H1 (cell line): ENCODE measurements at places on chromosomes 4 and X.

GRCh38 chr4:181682367-181683047 lies 560.7 kb upstream of the TENM3 start:
- no peaks in the 10 kb centered on the region for H3K27me3 ChIP-seq
- no peaks in the 10 kb centered on the region for H3K4me1 ChIP-seq
- no peak for DNase-seq
- no peak overlapping the region for H3K4me3 ChIP-seq
- no peak overlapping the region for H3K27ac ChIP-seq

DNA sequence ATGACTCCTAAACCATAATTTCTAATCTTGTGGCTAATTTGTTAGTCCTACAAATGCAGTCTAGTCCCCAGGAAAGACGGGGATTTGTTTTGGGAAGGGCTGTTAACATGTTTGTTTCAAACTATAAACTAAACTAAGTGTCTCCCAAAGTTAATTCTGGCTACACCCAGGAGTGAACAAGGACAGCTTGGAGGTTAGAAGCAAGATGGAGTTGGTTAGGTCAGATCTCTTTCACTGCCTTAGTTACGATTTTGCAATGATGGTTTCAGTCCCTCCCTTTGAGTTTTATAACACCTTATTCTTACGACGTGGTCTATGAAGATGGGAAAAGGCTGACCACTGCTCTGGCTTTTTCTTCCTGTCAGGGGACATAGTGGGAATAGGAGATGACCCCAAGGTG lies 27.0 kb upstream of the IL2 start:
- H3K4me1 ChIP-seq = no peaks in the 10 kb centered on the region
- no peaks in the 10 kb centered on the region for H3K27me3 ChIP-seq
- no peaks in the 10 kb centered on the region for H3K36me3 ChIP-seq
- no peak for DNase-seq
- no peak overlapping the region for H3K4me3 ChIP-seq

DNA sequence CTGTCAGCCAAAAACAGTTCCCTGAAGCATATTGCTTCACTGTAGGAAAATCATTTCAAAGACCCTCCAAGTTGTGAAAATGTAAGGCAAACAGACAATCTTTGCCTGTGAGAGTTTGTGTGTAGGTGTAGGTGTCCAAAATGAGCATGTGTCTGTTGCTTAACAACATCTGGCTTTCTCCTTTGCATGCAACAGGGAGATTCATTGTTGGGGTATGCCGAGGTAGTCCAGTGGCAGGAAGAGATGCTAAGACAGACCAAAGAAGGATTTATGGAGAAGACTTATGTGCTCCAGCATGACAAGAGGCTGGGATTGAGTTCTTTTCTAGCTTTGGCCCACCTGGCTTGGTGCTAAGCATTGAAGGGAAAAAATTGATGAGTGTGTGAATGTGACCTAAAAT lies 29.8 kb upstream of the SMAD1 start:
- no peaks in the 10 kb centered on the region for H3K4me1 ChIP-seq
- no peaks in the 10 kb centered on the region for H3K36me3 ChIP-seq
- no peak for DNase-seq
- no peak overlapping the region for H3K4me3 ChIP-seq
- no peaks in the 10 kb centered on the region for H3K27me3 ChIP-seq
- H3K27ac ChIP-seq = no peak overlapping the region

DNA sequence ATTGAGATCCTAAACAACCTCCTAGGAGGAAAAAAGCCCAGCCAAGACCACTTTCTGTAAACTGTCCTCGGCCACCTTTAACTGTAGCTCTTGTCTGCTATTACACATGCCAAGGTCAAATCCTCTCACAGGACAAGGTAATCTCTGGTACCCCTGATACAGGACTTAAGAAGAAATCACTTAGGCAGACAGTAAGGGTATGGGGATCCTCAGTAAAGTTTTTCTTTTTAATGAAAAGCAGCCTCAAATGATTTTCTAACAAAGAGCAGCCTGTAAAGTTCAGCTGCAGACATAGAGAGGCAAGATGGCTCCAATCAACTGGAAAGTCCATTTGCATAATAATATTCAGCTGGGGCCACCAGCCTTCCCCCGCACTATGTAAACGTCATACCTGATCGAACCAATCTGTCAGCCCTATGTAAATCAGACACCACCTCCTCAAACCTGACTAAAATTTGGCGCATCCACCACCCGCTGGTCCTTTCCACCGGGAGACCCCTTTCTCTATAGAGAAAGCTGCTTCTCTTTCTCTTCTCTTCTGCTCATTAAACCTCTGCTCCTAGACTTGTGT lies 14.6 kb upstream of the MPP1 start:
- no peaks in the 10 kb centered on the region for H3K36me3 ChIP-seq
- peak overlapping the region; percentile 6; the same call in 1 of the 2 replicates for H3K27ac ChIP-seq
- no peak for DNase-seq
- no peaks in the 10 kb centered on the region for H3K27me3 ChIP-seq
- H3K4me1 ChIP-seq = 0 out of 2 replicates have a peak, but pooled peaks cover 3% of the 10 kb centered on the region

DNA sequence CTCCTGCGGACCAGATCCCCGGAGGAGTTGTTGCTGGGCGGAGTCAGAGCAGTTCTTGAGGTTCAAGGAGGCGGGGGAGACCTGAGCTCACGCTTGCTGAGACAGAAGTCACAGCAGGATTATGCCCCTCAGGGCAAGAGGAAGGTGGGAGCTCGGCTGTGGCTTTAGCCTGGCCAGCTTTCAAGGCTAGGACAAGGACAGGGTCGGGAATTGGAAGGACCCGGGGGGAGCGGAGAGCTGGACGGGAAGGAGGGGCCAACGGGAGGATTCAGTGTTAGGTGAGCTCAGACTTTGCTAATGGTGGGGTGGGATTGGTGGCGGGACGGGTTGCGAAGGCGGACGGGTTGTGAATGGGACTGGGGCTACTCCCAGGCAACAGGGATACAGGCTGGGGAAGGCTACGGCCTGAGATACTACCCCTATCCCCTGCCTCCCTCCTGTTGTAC lies at the start of gene RIBC1:
RIBC1 (plus strand) TSS at position 13 of the 446 bp plus-strand sequence. CDS start 3,404 bp downstream, outside the sequence.
- peaks cover 8% of the 10 kb centered on the region; the same call in 1 of the 2 replicates for H3K4me1 ChIP-seq
- H3K36me3 ChIP-seq = no peaks in the 10 kb centered on the region
- no peak for DNase-seq
- peak within 1 kb of the TSS; percentile 97 for H3K27ac ChIP-seq
- peak within 1 kb of the TSS; percentile 78 for H3K4me3 ChIP-seq
- no peaks in the 10 kb centered on the region for H3K27me3 ChIP-seq

DNA sequence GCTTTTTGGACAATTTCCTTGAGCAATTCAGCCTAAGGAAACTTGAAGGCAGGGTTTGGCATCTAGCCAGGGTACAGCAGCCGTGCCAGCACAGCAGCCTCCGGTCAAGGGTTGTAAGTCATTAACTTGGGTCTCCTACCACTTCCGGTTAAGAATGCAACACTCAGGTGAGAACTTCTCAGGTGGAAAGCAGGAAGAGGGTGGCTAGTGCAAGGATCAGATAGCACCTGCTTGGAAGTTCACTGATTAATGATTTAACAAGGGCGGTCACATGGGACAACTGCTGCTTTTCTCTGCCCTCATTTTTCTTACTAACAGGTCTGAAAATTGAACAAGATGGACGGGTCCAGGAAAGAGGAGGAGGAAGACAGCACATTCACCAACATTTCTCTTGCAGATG lies 30.1 kb upstream of the SCOC start:
- H3K4me1 ChIP-seq = peaks cover 12% of the 10 kb centered on the region
- peaks cover 1% of the 10 kb centered on the region for H3K27me3 ChIP-seq
- no peak for DNase-seq
- no peak overlapping the region for H3K27ac ChIP-seq

- H3K4me1 ChIP-seq = no peaks in the 10 kb centered on the region
- no peaks in the 10 kb centered on the region for H3K36me3 ChIP-seq
- H3K27ac ChIP-seq = no peak overlapping the region
- no peaks in the 10 kb centered on the region for H3K27me3 ChIP-seq
Observed at GRCh38 chrX:28278251-28278650, 297.0 kb upstream of the DCAF8L1 start.

DNA sequence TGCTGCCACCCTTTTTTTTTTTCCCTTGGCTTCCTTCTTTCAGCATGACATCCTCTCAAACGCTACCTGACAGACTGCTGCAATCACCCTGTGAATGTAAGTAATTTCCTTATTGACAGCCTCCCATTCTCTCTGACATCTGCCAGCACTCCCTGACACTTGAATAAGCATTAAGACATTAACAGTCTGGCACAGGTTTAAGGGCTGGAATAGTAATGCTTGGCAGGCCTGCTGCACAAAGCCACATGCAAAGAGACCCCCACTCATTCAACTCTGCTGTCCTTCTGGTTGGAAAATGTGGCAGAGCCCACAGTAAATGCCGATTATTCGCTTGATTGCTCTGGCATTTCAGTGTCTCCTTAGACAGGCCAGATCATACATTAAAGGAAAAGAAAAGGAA lies 28.1 kb upstream of the RASGEF1B start:
- no peak overlapping the region for H3K27ac ChIP-seq
- H3K27me3 ChIP-seq = no peaks in the 10 kb centered on the region
- DNase-seq = no peak
- peaks cover 3% of the 10 kb centered on the region for H3K4me1 ChIP-seq

GRCh38 chr4:121789960-121790829 lies 10.9 kb upstream of the EXOSC9 start:
- no peaks in the 10 kb centered on the region for H3K27me3 ChIP-seq
- no peaks in the 10 kb centered on the region for H3K36me3 ChIP-seq
- H3K4me3 ChIP-seq = no peak overlapping the region
- no peaks in the 10 kb centered on the region; the same call in 1 of the 2 replicates for H3K4me1 ChIP-seq
- DNase-seq = no peak

DNA sequence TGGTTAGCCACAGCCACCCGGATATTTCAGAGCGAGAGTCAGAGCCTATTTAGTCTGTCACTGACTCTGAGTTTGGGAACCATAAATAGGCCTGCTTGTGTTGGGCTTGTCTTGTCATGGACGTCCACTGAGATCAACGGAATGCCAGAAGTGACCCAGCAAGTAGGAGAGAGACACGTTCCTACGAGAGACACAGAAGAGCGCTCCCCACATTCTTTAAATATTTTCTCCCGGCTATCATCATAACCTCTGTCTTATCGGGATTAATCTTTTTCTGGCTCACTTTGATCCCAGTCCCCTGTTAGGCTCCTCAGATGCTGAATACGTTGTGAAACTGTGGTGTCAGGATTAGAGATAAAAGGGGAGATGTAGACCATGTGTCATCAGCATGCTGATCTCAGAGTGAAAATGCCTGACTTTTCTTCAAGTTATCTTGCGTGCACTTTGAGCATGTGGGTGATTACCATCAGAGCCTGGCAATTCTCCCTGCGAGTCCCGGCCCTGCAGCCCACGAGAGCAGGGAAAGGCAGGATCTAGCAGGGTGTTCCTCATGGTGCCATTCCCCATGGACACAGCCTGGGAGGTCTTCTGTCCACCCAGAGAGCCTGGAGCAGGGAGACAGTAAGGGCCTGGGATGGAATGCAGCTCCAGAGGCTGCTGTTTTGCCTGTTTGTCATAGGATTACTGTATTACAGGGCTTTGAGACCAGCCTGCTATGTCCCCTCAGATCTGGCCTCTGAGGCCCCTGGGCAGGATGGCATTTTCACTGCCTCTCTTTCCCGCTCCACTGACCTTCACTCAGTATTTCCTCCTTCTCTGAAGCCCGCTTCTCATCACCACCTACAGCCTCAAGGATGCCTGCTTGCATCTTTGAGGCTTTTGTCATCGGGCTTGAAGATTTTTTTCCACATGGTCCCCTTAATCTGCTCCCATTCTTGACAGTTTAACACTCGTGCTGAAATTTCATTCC lies 2.8 kb upstream of the TENM3 start:
- H3K27me3 ChIP-seq = no peaks in the 10 kb centered on the region
- H3K4me1 ChIP-seq = peaks cover 8% of the 10 kb centered on the region
- H3K27ac ChIP-seq = no peak overlapping the region
- H3K4me3 ChIP-seq = no peak overlapping the region
